Thoracic aorta (tissue), 2 donors: ENCODE measurements at places on chromosomes 7 and 10. TPM values are rescaled to one million over a fixed set of nuclear protein-coding genes. Genes with fewer than 3 reads are reported as not detected.
A peak's percentile ranks its signal among the peaks of the same experiment; 100 is the strongest.

DNA sequence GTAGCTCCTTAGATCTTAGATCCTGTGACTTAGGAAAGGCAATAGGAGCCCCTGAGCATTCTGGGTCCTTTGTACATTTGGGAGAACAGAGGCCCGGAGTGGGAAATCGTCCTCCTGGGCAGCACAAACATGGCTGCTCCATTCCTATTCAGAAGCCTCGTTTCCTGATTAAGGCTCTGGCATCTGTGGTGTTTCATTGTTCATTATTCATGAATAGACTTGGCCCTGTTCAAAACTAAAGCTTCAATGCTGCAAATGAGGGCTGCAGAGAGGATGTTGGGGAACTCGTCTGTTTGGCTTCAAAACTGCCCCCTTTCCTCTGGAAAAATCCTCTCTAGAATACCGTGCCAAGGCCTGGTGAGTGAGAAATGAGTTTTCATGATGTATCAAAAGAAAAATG is 3.4 kb upstream of the HTRA1 start:
- H3K4me1 ChIP-seq: no peaks in the 10 kb centered on the region
- no peaks in the 10 kb centered on the region for H3K27me3 ChIP-seq
- H3K4me3 ChIP-seq: no peak overlapping the region
- DNase-seq: no peak
- no peaks in the 10 kb centered on the region for H3K36me3 ChIP-seq

Gene CNTNAP2
- total RNA-seq: not detected

Gene MRPS33
- total RNA-seq: 8.0 TPM

- no peak for DNase-seq
- H3K36me3 ChIP-seq: no peaks in the 10 kb centered on the region
- no peaks in the 10 kb centered on the region for H3K27me3 ChIP-seq
- no peaks in the 10 kb centered on the region for H3K4me1 ChIP-seq
Measured at GRCh38 chr7:142563470-142563869, 185.8 kb upstream of the PRSS1 start.

GRCh38 chr10:78335691-78336401 is 302.2 kb downstream of the RPS24 start:
- peak overlapping the region; percentile 69 for H3K27ac ChIP-seq
- H3K36me3 ChIP-seq: no peaks in the 10 kb centered on the region
- no peaks in the 10 kb centered on the region for H3K27me3 ChIP-seq
- peaks cover 43% of the 10 kb centered on the region for H3K4me1 ChIP-seq
- H3K4me3 ChIP-seq: no peak overlapping the region

GRCh38 chr7:42456756-42457276 is 219.8 kb upstream of the GLI3 start:
- H3K27ac ChIP-seq: no peak overlapping the region
- DNase-seq: no peak
- no peaks in the 10 kb centered on the region for H3K36me3 ChIP-seq
- no peaks in the 10 kb centered on the region for H3K4me1 ChIP-seq

- peaks cover 4% of the 10 kb centered on the region for H3K4me1 ChIP-seq
- H3K4me3 ChIP-seq: no peak overlapping the region
- no peaks in the 10 kb centered on the region for H3K36me3 ChIP-seq
- no peaks in the 10 kb centered on the region for H3K27me3 ChIP-seq
- no peak for DNase-seq
- no peak overlapping the region for H3K27ac ChIP-seq
Measured at GRCh38 chr7:15556339-15557105, 5.3 kb downstream of the AGMO start.

DNA sequence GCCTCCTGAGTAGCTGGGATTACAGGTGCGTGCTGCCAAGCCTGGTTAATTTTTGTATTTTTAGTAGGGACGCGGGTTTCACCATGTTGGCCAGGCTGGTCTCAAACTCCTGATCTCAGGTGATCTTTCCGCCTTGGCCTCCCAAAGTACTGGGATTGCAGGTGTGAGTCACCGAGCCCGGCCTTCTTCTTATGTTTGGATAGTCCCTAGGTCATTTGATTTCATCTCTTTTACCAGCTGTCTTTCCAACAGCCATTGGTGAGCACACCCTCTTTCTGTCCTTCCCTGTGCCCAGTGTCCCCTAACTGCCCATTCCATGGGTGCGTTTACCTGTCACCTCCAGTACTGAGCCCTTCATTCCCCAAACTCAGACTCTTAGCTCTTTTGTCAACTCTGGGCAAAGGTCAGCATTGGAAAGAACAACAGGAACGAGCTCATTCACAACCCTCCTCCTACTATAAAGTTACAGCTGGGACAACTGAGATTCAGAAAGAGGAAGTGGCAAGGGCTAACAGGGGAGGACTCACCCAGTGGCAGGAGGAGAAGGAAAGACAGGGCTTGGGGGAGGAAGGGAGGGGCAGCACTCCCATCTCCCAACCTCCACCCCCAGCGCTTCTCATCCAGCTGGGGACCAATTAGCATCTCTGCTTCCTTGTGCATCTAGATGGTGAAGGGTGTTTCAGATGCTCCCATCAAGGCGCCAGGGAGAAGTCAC is 5.6 kb downstream of the SSC4D start:
- no peaks in the 10 kb centered on the region for H3K27me3 ChIP-seq
- H3K27ac ChIP-seq: no peak overlapping the region
- H3K36me3 ChIP-seq: no peaks in the 10 kb centered on the region

Gene AKR1D1
- total RNA-seq: not detected

Gene VPS37D
- total RNA-seq: 1.2 TPM
